ENCODE measurements at places on chromosomes 7 and 10. TPM values are rescaled to one million over a fixed set of nuclear protein-coding genes. Genes with fewer than 3 reads are reported as not detected.

DNA sequence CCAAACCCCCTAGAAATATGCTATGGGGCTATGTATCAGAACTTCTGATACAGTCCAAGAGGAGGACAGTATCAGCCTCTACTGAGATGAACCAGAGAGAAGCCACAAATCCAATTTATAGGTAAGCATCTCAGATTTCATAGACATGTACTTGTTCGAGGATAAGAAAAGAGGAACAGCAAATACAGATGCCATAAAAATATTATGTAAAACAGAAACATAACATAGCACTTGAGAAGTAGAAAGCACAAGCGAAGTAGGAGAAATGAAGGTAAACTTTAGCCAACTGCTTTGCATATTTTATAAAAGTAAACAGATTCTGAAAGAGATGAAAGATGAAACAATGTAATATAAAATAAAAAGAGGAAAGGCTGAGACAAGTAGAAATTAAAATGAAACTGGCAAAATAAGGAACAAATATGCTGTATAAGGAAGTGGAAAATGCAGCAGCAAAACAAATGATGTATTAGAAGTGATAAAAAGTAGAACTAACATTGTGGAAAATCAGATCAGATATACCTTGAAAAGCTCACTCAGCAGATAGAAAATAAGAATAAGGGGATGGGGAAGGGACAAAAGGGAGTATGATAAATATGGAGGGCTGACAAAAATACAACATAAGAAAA, 135.1 kb downstream of the SKAP2 start:
- no peak for DNase-seq

DNA sequence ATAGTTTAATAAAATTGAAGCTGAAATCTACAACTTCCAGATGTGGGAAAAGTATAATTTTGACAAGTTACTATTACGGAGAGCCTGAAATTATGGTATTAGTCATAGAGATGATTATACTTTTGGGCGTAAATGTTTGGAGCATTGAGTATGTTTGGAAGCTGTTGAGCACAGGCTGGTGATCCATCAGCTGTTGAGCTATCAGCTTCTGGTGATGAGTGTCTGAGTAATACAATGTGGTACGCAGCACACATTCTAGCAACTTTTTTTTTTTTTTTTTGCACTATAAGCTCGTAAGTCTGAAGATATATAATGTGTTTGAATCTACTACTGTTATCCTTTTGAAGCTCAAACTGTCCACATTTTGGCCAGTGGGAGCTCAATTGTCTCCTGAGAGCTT, 123.4 kb downstream of the ATE1 start:
- no peak for DNase-seq

DNA sequence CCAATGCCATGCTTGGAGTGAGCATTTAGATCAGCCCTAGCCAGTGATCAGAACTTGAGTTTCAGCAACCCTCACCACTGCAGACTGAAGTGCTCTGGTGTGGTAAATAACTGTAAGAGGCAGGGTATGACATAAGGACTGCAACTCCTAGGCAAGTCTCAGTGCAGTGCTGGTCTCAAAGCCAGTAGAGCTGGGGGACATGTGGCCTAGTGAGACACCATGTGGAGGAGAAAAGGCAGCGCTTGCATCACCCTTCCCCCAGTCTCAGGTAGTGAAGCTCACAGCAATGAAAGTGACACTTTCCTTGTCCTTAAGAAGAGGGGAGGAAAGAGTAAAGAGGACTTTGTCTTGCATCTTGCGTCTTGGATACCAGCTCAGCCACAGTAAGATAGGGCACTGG, 386.8 kb upstream of the POT1 start:
- DNase-seq: no peak

DNA sequence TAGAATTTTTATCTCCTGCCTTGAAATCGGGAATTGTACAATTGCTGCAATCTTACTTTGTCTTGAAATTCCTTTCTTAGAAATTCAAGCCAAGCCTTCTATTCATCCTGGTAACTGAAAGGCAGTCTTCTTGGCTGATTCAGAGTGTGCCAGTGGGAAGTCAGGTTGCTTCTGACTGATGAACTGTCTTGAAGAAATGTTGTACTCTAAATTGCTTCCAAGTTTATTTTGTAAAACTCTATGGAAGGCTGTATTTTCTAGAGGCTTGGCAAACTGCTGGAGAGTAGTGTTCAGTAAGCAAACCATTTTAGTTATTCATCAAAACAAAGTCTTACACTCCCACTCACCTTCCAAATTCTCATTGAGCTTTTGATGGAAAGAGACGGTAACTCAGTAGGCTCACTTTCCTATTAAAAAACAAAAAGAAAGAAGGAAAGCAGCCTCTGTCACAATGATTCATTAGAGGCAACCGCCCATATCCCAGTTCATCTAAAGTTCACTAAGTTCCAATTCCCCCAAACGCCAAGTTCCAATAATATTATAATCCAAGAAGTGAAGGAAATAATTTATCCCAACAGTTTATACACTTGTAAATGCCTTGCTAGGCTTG, 187.9 kb upstream of the MALRD1 start:
- no peak for DNase-seq

- DNase-seq: no peak
These were observed 149.9 kb downstream of the CPED1 start for GRCh38 chr7:121138262-121138933.

- DNase-seq: no peak
These were observed 7.7 kb upstream of the TRUB1 start for GRCh38 chr10:114930320-114930719.

- no peak for DNase-seq
These were observed 219.5 kb upstream of the AOAH start for GRCh38 chr7:36943591-36944435.

DNA sequence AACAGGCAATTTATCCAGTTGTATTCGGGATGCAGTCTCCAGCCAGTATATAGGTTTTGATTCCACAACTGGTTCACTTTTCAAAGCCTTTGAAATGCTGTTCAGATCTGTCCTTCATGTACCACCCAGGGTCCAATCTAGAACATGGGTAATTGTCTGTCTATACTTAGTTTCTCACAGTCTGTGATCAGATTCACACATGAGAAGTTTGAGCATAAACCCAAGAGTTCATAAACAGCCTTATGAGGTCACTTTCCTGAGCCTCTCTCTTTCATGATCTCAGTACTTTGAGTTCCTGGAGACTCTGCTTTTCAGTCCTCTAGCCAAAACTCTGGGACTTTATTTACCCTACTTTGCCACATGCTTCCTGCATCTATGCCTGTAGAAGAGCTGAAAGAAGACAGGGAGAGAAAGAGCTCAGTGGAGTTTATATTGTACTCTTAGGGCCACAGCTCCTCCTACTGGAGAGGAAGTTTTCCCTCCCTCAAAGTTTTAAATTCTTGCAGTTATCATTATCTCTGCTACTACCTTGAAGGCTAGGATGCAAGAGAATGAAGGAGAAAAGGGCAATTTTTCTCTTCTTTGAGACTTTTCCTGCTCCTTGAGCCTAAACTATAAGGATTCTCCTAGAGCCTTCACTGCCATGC, 172.0 kb downstream of the ZEB1 start:
- DNase-seq: no peak

- DNase-seq: no peak
These were observed 19.7 kb downstream of the TSPAN12 start for GRCh38 chr7:120838281-120838682.

DNA sequence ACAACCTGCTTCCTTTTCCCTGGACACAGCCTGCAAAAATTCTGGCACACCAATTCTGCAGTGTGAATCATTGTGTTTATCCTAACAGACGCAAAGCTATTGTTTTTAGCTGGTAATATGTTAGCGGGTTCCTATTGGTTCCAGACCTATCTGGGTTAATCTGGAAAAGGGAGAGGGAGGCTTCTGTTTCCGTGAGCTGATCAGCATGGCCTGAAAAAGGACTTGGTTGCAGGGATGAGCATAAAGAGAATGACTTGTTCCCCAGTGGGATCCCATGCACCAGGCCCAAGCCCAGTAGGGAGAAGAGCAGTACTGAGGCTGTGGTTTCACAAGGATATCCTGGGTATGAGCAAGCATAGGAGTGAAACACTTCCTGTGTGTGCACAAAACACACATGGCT, 78.4 kb downstream of the PDE1C start:
- no peak for DNase-seq

- no peak for DNase-seq
These were observed 196.9 kb upstream of the RHOBTB1 start for GRCh38 chr10:61140765-61141392.

- no peak for DNase-seq
These were observed 15.1 kb upstream of the DENND2A start for GRCh38 chr7:140655511-140656408.

DNA sequence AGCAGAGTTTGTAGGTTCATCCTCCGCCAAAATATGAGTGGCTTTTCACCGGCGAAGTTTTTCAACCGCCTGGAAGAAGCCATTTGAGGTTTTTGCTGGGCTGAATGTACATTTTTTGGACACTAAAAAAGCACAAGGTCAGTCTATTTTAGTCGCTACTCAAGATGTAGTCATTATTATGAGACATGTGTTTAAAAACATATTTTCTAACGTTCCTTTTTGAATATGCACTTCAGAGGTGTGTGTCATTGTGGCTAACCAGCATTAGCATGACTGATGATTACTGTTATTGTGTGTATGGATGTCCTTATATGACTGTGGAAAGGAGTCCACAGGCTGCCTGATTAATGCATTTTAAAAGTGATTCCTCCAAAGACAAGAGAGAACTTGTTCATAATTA, 605.4 kb downstream of the INHBA start:
- no peak for DNase-seq

DNA sequence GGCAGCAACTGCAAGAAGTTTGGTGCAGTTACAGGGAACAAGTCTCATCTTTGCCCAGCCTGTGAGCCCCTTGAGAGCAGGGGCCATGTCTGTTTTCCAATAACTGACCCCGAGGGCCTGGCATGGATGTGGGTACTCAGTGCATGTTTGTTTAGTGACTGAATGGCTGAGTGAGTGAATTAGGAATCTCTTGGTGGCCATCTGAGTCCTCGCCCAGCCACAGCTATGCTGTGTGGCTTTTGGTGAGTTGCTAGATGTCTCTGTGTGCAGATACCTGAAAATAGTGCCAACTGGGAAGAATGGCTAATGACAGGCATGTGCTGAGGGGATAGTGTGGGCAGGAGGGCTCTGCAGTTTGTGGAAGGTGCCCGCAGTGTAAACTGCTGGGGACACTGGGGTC, 54.4 kb upstream of the PCBD1 start:
- no peak for DNase-seq

- peak; percentile 23 for DNase-seq
These were observed 90.4 kb downstream of the KIAA1549 start for GRCh38 chr7:138890499-138891445.

- DNase-seq: no peak
These were observed 47.0 kb upstream of the DRGX start for GRCh38 chr10:49442863-49443262.

DNA sequence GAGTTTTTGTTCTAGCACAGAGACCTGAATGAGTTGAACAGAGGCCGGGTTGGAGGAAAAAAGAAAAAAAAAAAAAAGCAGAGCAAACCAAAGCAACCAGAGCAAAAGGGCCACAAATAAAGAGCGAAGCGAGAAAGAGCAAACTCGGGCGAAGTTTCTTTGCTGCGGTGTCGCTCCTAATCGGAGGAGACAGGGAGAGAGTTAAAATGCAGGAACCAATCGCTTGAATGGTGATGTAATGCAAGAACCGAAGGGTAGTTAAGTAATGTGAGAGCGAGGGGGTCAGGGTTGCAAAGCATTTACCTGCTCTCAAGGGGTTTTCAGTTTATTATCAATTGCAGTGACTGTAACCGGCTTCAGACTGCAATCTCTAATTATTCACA, 271.7 kb downstream of the TRIL start:
- no peak for DNase-seq

DNA sequence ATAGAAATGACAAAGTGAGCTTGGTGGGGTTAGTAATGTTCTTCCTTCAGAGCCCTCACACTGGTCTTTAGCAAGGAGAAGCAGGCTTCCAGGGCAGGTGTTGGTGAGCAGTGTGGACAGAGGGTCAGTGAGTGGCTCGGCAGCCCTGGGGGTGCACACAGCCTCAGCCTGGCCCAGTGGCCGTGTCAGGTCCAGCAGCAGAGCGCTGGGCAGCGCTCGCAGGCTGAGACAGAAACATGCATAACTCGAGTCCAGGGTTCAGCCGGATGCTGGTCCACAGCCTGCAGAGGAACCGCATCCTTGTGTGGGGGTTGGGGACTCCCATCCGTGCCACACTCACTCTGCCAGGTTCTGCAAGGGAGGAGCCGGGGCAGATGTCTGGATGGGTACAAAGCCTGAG, 11.0 kb upstream of the ZNF853 start:
- DNase-seq: no peak

DNA sequence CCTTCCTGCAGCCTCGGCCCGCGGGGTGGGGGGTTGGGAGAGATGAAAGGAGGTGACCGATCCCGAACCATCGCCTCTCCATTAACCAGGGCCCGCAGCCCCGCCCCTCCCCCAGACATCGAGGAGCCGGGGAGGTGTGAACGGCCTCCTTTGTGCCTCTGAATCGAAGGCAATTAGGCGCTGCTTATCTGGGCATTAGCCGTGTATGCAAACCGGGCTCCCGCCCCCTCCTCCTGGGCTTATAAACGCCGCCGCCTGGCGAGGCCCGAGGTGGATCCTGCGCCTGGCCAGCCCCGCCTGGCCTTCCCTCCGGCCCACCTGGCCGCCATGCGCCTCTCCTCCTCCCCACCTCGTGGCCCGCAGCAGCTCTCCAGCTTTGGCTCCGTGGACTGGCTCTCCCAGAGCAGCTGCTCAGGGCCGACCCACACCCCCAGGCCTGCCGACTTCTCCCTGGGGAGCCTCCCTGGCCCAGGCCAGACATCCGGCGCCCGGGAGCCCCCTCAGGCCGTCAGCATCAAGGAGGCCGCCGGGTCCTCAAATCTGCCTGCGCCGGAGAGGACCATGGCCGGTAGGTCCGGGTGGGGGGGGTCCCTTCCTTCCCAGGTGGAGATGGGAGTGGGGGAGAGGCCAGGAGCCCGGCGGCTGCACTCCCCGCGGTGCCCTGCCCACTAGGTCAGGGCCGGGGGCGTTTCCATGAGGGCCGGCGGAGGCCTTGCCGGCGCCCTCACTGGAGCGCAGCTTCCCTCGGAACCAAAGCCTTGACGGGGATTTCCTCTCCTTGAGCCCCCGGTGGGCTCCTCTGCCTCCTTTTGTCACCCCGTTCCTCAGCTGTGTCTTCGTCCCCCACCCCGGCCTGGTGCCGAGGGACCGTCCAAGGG, at the start of gene VENTX:
VENTX (plus strand) TSS at position 268 of the 878 bp plus-strand sequence; CDS start at position 328, 60 bp downstream.
- no peak for DNase-seq

Gene SMURF1
- 8.8 TPM for total RNA-seq

Gene TDRD1
- 0.20 TPM for total RNA-seq

Gene ZNF365
- total RNA-seq: not detected

Gene CLDN4
- not detected for total RNA-seq

Gene NPFFR1
- total RNA-seq: not detected

Gene KBTBD2
- 48.5 TPM for total RNA-seq

Gene SHH
- not detected for total RNA-seq

Gene GRID2IP
- total RNA-seq: not detected

Gene C10orf143
- 5.1 TPM for total RNA-seq

Gene EPHB6
- total RNA-seq: 3.5 TPM

Measured in psoas muscle (tissue), 8 donors.